Stimulated activated CD4-positive, alpha-beta T cell treated with anti-CD3 and anti-CD28 coated beads, Interleukin-1b, Interleukin-23, amount 100 ng/mL, for 1 hour (primary cell): ENCODE measurements at places on chromosomes 2 and 18.

GRCh38 chr2:133599211-133599803 is 31.0 kb upstream of the NCKAP5 start:
- DNase-seq: no peak

DNA sequence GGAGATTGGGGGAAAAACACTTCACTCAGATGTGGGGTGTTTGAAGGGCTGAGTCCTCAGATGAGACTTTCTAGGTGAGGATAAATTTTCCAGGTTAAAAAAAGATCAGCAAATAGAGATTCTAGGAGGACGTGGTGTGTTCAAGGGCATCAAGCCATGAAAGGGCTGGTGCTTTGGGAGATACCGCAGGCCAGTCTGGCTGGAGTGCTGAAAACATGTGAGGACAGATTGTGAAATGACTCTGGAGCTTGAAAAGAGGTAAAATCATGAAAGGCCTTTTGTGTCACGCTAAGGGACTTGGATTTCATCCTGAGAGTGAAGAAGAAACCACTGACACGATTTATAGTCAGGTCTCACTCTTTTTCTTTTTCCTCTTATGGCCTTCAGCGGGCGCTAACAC is 320.5 kb downstream of the DPP10 start:
- DNase-seq: no peak

- DNase-seq: no peak
Measured at GRCh38 chr2:172888714-172889669, 153.3 kb downstream of the RAPGEF4 start.

DNA sequence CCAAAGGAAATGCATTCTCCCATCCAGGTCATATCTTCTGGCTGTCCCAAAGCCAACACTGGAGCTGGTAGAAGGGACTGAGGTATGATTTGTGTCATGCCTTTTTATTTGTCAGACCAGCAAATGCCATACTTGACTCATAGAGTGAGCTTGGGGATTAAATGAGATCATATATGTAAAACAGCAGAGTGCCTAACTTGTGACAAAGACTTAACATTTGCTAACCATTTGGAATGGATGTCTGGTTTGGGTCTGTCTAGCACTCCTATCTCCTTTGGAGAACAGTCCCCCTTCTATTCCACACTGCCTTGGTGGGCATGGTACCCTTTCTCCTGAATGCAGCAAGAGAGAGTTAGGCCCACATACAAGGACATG is 128.5 kb upstream of the LGALSL start:
- no peak for DNase-seq

DNA sequence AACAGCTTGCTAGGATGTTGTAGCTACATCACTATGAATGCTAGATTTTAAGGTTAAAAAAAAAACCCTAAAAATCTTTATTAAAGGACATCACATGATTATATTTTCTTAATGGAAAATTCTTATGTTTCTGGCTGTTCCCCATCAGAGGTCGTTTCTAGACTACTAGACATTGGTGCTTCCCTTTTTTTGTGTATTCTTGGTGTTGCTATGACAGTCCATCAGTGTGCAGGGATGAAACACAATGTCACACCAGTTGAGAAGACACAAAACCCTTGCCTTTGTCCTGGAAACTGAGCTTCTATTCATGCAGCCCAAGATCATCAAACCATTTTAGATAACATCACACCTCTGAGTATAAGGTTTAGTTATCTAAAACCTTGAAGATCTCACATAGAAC is 19.9 kb upstream of the TMEM131 start:
- DNase-seq: no peak

DNA sequence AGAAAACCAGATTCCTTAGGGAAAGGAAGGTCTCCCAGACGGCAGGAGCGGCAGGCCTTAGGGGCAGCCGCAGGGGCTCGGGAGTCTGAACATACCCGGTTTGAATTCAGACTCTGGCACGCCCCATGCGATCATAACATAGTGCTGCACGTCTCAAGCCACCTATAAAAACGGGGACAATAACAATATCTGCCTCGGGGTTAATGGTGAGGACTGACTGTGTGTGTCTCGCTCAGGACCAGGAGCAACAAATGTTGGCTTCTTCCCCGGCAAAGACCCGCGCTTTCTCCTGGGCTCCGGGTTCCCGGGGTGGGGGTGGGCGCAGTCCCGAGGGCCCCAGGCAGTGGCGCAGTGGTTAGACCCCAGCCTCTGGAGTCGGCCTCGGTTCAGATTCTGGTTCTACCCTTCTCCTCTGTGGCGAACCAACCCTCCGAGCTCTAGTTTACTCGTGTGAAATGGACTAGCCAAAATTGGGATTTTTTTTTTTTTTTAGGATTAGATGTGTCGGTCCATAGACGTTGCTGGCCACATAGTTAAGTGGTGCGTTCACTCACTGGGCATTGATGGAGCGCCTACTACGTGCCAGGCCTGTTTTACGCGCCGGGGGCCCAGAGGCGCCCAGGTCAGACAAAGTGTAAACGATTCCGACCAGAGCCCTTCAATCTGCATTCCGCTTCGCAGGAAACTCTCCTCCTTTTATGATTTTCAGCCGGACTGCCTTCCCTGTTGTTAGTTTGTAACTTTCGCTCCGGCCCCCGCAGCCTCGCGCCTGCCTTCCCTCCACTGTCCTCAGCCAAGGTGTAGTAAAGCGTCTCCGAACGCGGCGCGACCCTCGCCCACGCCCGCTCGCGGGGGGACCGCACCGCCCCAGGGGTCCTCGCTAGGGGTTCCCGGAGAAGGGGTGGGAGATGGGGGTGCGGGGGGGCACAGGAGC is 820 bp upstream of the SH3BP4 start:
- no peak for DNase-seq

- DNase-seq: no peak
Measured at GRCh38 chr18:54714851-54715250, 113.4 kb upstream of the RAB27B start.

- DNase-seq: no peak
Measured at GRCh38 chr2:169583518-169583917, 633 bp upstream of the PPIG start.

GRCh38 chr2:192216336-192216735 is 21.6 kb upstream of the TMEFF2 start:
- no peak for DNase-seq

- DNase-seq: no peak
Measured at GRCh38 chr2:42876326-42876751, 84.0 kb upstream of the HAAO start.

DNA sequence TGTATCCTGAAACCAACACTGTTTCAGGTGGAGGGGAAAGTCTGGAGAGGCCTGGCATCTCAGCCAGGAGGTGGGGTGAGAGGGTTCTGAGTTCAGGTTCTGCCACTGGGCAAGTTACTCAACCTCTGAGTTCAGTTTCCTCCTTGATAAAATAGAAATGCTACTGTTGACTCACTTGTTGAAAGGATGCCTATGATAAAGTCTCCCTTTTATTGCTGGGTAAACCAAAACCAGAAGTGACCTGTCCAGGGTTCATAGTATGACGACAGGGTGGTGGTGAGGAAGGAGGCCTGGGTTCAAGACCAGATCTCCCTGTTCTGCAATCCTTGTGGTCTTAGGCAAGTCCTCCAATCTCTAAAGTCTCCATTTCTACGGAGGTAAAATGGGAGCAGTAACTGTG is 232.7 kb downstream of the PRKCE start:
- no peak for DNase-seq

- DNase-seq: no peak
Measured at GRCh38 chr2:100767810-100768806, 51.8 kb upstream of the NPAS2 start.

GRCh38 chr2:86019121-86019520 is 86.6 kb downstream of the POLR1A start:
- no peak for DNase-seq
